ENCODE measurements at places on chromosomes 1 and 21.

GRCh38 chr21:32048353-32048752 is 175.5 kb downstream of the HUNK start:
- DNase-seq, result no peak

DNA sequence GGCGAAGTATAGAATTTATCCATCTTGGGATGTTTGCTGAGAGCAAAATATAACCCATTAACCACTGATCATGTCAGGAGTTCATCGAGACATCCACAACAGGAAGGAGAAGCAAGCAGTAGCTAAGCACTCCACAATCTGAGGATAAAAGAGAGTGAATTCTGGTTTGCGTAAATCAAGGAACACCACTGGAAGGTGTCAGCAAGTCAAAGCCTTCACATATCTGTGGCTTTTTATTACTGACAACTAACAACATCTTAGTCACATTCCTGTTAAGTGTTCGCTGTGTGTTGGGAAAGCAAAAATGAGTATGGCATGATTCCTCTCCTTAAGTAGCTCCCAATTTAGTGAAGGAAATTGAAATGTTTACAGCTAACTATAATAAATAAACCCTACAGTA is 44.5 kb upstream of the DARS2 start:
- no peak for DNase-seq

- DNase-seq, result no peak
Measured at GRCh38 chr1:238624776-238625175, 734.1 kb upstream of the ZP4 start.

GRCh38 chr1:224774378-224774777 is 155.1 kb upstream of the DNAH14 start:
- no peak for DNase-seq

- DNase-seq, result no peak
Measured at GRCh38 chr1:5390504-5390903, 601.7 kb downstream of the NPHP4 start.

DNA sequence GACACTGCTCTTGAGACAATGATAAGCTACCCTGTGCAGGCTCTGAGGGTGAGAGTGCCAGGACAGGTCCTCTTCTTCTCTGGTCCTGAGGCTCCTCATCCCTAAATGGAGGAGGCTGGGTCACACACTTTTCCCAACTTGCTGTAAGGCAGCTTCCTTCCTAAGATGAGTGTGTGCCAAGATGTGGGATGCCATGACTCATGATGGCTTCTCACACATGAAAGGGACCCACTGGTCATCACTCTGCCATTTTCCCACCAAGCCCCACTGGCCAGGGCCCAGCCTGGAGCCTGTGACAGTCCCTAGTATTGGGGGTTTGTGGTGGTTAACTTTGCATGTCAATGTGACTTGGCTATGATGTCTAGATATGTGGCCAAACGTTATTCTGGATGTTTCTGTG is 54.4 kb downstream of the CNIH3 start:
- DNase-seq, result no peak

Data from AG09309 (cell line).